ENCODE measurements at places on chromosomes 13 and 19. TPM values are rescaled to one million over a fixed set of nuclear protein-coding genes. Genes with fewer than 3 reads are reported as not detected.

DNA sequence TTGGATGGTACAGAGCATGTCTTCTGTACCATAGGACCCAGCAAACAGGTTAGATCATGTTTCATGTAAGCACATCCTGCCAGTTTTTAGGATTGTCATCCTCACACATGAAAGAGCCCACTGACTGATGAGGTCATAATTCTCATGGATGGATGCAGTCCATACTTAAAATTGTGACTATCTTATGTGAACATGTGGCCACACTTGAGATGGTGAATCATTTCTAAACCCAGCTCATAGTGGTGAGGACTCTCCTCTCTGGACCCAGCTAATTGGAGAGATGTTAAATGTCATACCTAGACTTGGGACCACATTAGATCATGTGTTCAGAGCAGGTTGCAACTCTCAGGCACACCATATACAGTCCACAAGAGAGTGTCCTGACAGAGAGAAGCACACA is 24.8 kb upstream of the ZNF254 start:
- no peak for DNase-seq

DNA sequence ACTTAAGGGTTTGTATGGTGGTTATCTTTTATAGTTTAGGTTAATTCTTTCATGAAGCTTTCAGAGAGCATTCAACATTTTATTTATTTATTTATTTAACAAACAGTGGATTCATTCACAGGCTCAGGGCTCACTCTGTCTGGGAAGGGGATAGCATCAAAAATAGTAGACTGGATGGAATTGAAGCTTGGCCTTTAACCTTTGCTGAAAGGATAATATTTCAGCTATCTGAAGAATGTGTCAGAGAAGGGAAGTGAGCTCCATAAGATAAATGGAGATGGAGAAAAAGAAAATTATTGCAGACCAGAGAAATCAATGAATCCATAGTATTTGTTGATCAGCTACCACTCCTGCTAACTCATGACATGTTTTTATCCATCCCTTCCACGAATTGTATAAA is 305.6 kb downstream of the COG6 start:
- DNase-seq = no peak

DNA sequence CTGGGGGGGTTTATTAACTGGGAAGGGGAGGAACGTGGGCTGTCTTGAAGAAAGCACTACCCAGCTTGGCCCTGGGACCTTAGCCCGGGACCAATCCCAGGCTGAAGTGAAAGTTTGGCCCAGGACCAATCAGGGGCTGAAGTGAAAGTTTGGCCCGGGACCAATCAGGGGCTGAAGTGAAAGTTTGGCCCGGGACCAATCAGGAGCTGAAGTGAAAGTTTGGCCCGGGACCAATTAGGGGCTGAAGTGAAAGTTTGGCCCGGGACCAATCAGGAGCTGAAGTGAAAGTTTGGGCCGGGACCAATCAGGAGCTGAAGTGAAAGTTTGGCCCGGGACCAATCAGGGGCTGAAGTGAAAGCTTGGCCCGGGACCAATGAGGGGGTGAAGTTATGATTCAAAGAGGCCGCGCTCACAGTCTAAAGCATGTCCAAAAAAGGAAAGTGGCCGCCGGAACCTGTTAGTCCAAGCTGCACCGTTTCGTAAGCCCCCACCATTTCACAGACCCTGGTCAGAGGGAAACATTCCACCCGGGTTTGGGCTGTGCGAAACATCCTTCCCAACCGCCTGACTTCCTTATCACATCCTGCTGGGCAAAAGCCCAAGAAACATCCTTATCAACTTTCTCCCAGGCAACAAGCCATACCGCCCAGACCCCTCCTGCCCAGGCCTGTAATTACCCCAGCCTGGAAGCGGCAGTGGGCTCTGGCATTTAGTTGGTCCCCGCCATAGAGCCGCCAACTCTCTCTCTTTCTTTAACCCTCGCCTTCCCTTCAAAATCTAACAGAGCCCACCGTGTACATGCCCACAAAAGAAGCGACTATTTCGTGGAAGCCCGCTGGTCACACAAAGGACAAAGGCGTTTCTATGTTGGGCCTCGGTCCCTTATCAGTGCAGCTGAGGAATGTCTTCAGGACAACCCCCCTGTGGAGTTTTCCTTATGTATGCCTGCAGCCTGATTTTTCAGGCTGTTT is 1.1 kb downstream of the ZNF850 start:
- DNase-seq = no peak

GRCh38 chr19:16920816-16921529 is 32.2 kb downstream of the F2RL3 start:
- DNase-seq = no peak

GRCh38 chr13:21008026-21008425 is 53.4 kb downstream of the LATS2 start:
- DNase-seq = no peak

GRCh38 chr13:67064920-67065319 is 165.2 kb downstream of the PCDH9 start:
- DNase-seq = no peak

DNA sequence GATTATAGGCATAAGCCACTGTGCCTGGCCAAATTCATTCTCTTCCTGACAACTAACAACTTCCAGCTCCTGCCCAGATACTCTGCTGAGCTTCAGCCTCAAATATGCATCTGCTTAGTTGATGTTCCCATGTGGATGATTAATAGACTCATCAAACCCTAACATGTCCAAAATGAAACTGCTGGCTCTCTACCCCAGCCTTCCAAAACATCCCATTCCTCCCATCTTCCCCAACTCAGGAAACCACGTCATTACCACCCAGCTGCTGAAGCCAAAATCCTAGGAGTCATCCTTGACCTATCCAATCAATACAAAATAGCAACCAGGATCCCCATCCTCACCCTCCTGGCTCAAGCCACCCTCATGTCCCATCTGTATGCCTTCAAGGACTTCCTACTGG is 20.9 kb downstream of the POU2F2 start:
- DNase-seq = no peak

GRCh38 chr13:111341886-111342285 is 21.4 kb downstream of the TEX29 start:
- no peak for DNase-seq

DNA sequence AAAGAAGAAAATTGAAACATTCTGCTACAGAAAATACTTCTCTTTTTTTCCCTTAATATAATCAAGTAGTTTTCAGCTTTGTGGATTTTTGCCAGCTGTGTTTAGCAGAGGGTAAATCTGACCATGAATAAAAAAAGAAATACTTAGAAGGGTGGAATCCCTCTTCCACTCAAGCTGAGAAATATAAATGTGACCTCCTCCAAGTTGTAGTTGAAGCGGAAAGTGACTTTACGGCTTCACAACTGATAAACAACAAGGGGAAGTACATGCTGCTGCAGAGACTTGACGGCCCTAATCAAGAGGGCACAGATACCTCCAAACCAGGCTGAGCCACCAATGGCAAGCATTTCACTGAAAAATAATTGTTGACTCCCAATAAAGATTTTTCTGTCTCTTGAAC is 785.0 kb downstream of the SLITRK5 start:
- DNase-seq = no peak

DNA sequence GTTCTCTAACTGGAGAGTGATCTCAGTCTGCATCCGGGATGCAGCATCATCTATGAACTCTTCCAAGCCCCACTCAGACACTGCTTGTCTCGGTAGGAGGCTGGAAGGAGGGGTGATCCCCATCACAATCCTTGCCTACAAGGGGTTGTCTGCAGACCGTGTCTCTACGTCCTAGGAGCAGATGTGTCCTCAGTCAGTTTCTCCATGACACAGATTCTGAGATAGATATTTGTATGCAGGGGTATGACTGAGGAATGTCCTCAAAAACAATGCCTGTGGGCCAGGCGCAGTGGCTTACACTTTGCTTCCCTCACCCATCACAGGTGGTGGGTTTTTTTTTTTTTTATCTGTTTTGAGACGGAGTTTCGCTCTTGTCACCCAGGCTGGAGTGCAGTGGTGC is 871 bp downstream of the NCR1 start:
- no peak for DNase-seq

GRCh38 chr19:10776900-10777650 is 58.9 kb downstream of the TMED1 start:
- DNase-seq = no peak

DNA sequence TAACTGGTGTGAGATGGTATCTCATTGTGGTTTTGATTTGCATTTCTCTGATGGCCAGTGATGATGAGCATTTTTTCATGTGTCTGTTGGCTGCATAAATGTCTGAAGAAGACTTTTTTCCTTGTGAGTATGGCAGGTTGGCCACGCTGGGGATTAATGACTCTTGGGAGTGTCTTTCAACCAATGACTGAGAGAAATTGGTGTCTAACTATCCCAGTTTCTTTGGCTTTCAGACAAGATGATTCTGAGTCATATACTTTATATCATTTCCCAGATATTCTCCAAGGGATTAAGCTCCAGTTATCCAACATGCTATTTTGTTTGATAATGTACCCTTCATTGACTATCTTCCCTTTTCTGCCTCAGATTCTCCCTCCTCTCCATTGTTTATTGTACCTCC is 35.5 kb upstream of the CSNK1A1L start:
- no peak for DNase-seq

DNA sequence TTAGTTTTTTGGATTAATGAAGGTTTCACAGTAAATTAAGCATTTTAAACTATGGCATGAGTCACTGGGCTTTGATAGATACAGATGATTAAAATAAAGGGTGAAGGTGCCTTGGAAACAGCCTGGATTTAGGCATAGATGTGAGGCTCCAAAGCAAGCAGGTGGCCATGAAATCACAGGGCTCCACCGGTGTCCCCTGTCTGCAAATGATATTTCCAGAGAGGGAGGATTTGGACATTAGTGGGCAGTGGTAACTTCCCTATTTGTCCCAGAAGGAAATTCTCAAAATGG is 127.2 kb downstream of the COL4A1 start:
- DNase-seq = no peak

DNA sequence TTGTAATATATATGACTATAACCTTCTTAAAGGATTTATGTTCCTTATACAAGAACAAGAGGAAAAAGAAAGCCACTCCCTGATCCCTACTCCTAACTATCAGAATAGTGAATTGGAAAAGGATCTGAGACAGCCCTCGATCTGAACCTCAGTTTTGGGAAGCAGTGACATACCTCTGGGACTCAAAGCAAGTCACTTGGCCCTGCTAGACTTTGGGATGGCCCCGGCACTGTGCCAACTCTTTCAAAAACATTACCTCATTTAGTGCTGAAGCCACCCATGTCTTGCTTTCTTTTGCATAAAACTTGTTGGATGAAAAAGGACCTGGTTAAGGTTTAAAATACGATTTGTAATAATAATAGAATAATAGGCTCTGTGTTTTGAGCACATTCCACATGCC is 447.3 kb downstream of the FGF9 start:
- no peak for DNase-seq

- DNase-seq = no peak
These were observed 41.2 kb downstream of the BRD4 start for GRCh38 chr19:15291089-15291488.

GRCh38 chr19:7507884-7508283 is 8.0 kb upstream of the ZNF358 start:
- no peak for DNase-seq

DNA sequence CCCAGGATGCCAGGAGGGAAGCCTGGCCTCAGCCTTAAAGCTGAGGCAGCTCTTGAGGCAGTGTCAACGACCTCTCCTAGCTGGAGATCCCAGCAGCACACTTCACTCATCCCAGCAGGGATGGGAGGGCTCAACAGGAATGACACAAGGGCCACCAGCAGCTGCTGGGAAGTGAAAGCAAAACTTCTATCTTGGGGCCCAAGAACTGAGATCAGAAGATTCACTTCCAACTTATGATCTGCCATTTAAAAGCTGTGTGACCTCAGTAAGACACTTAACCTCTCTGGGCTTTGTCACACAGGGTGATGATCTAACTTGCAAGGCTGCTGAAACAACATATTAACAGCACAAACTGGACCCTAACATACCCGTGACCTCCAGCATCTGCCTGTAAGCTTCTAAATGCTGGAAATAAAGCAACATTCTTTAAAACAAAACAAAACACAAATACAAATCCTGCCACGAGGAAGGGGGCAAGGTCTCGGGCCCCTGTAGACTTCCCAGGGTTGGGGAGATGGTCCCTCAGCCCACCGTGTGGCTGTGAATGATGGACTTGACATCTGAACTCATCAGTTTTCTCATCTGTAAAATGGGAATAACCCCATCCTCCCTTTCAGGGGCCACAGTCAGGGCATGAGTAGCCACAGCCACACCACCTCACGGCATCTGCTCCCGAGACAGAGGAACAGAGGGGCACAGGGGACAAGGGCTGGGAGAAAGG is 22.7 kb downstream of the ELL start:
- no peak for DNase-seq

- DNase-seq = no peak
These were observed 583 bp upstream of the LDLR start for GRCh38 chr19:11088506-11089253.

GRCh38 chr13:33167491-33167890 is 118.1 kb downstream of the STARD13 start:
- no peak for DNase-seq

DNA sequence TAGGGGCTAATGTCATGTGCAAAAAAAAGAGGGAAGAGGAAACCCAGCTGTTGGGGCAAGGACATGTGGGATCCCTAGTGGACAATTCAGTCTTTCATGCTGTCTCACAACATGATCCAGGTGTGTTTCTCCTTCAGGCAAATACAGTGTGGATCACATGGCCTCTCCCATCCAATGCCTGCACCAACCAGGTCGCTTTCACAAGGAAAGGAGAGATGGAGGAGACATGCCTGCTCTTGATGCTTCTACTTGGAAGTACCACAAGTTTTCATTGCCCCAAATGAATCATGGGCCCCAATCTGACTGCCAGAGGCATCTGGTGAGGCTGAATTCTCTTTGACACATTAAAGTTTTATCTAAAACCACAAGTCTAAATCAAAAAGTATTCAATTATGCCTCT is 82.1 kb downstream of the DLEU7 start:
- no peak for DNase-seq

The PROSER3 gene
- 34.6 TPM for total RNA-seq

The ARMC6 gene
- 34.6 TPM for total RNA-seq

The RB1 gene
- total RNA-seq = 29.3 TPM

The LMTK3 gene
- total RNA-seq = 21.6 TPM

The PTPRS gene
- total RNA-seq = 73.3 TPM

The TMPRSS9 gene
- total RNA-seq = 0.41 TPM

The ZGLP1 gene
- 5.5 TPM for total RNA-seq

The CCL25 gene
- total RNA-seq = 1.4 TPM

The LILRB2 gene
- total RNA-seq = not detected

The FXYD3 gene
- 157 TPM for total RNA-seq

The RYR1 gene
- 9.3 TPM for total RNA-seq

Data from type B pancreatic cell (in vitro differentiated cells).